ENCODE measurements at places on chromosomes 16 and 17.

GRCh38 chr17:17084317-17084835 lies 42.1 kb downstream of the MPRIP start:
- peaks cover 14% of the 10 kb centered on the region for H3K4me1 ChIP-seq
- DNase-seq = no peak
- H3K4me3 ChIP-seq = no peak overlapping the region

DNA sequence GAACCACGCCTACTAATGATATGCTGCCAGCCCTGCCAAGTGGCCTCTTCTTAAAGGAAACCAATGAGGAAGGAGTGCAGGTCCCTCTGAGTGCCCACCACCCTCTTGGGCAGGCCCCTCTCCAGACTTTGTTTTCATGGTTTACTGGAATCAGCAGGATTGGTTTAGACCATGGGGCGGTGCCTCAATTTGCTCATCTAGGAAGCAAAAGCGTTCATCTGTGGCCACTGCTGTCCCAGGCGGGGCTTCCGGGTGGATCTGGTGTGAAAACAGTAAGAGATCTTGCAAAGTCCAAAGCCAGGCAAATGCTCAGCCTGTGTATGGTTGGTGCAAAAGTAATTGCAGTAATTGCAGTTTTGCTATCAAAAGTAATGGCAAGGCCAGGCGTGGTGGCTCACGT lies 71.3 kb downstream of the AMFR start:
- no peak for DNase-seq
- H3K27ac ChIP-seq = no peak overlapping the region
- H3K36me3 ChIP-seq = no peaks in the 10 kb centered on the region
- peaks cover 2% of the 10 kb centered on the region for H3K4me1 ChIP-seq

DNA sequence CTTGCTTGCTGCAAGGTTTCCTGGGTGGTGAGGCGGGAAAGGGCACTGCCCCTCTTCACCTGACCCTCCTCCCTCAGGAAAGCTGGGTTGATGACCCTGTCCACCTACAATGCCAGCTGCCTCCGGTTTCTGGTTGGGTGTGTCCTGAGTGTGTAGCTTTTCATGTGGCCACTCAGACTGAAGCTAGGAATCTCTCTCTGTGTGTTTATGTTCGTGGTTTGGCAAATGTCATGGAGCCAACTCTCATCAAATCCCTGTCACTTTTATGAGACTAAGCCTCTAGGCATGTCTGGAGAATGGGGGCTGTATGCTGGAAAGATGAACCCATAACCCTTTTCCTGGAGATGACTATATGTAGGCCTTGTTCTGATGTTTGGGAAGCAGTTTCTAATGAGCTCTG lies 17.1 kb downstream of the PLEKHG4 start:
- H3K27ac ChIP-seq = no peak overlapping the region
- peak; percentile 94 for DNase-seq
- peaks cover 16% of the 10 kb centered on the region for H3K4me1 ChIP-seq
- no peaks in the 10 kb centered on the region for H3K27me3 ChIP-seq
- H3K36me3 ChIP-seq = no peaks in the 10 kb centered on the region

GRCh38 chr17:44084131-44084538 lies 13.6 kb downstream of the G6PC3 start:
- H3K4me3 ChIP-seq = no peak overlapping the region
- H3K27me3 ChIP-seq = no peaks in the 10 kb centered on the region
- peaks cover 25% of the 10 kb centered on the region for H3K36me3 ChIP-seq

DNA sequence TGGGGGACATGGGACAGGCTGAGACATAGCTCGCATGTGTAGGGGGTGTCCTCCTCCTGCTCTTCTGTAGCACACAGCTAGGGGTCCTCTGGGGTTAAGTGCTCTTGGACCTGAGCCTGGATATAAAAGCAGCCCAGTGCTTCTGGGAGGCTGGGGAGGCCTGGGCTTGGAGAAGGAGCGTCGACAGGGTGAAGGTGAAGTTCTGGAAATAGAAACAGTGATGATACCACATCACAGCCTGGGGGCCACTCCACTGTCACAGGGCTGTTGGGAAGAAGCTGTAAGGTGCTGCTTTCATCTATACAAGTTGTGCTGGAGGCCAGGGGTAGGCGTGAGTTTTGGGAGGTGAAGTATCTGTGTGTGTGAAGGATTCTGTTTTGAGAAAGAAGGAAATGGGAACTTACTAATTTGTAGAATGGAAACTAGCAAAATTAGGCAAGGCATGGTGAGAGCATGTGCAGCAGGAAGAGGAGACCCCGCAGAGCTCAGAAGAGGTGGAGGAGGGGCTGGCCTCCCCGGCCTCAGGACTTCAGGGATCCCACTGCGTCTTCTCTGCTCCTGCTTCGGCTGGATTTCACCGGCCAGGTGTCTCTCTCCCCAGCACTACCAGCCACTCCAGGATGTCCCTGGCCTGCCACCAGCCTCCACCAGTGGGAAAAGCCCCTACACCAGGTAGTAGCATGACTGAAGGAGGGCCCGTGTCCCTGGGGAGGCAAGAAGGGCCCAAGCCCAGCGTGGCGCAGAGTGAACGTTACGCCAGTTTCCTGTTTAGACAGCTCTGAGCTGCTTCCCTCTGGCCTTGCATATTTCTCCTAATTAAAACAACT lies 19.4 kb downstream of the PLCG2 start:
- no peaks in the 10 kb centered on the region for H3K4me1 ChIP-seq
- no peaks in the 10 kb centered on the region for H3K27me3 ChIP-seq
- H3K36me3 ChIP-seq = no peaks in the 10 kb centered on the region
- no peak overlapping the region for H3K27ac ChIP-seq
- no peak overlapping the region for H3K4me3 ChIP-seq

DNA sequence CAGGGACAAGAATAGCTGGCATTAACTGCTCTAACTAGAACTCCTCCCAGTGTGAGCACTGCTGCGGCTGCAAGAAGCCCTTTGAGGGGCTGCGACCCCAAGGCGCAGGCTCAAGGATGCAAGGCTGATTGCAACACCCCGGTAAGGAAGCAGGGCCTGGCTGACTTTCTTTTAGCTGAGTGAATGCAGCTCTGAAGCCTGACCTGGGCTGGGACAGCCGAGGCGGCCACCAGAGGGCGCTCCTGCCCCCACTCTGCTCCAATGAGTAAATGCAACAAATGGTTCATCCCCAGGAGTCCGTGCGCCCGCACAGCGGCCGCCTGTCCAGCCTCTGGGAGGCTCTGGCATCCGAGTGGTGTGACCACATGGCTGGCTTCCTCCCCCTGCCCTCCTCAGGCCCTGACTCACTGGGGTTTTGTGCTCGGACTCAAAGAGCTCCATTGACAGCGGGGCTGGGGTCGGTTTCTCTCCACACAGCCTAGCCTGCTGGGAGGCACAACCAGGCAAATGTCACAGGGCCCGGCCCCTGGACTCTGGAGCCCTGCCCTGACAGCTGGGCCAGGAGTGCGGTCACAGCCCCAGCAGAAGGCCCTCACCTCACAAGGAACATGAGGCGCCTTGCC lies at the start of gene SMIM5:
SMIM5 (plus strand) TSS at position 572 of the 623 bp plus-strand sequence. CDS start 6,768 bp downstream, outside the sequence.
- peak within 1 kb of the TSS; percentile 73 for H3K27ac ChIP-seq
- H3K27me3 ChIP-seq = no peaks in the 10 kb centered on the region
- no peaks in the 10 kb centered on the region for H3K36me3 ChIP-seq
- DNase-seq = peak; percentile 84
- H3K4me1 ChIP-seq = peaks cover 14% of the 10 kb centered on the region
- H3K4me3 ChIP-seq = no peak within 1 kb of the TSS

DNA sequence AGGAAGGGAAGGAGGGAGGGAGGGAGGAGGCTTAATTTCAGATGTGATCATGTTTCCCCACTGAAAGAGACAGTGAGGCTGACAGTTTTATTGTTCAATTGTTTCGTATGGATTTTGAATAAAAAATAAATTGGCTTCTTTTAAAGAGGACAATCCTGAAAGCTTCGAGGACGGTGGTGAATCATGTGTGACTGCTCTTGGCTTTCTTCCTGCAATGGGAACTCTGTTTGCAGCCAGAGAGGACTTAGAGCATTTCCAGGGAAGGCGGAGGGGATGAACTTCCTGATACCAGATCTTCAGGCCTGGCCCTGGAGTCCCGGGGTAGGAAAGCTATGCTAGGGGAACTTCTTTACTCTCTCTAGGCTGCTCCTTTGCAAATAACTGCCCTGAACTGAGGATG lies 72.8 kb upstream of the C16orf82 start:
- H3K4me1 ChIP-seq = peaks cover 14% of the 10 kb centered on the region
- H3K27ac ChIP-seq = peak overlapping the region; percentile 62
- H3K27me3 ChIP-seq = no peaks in the 10 kb centered on the region
- H3K4me3 ChIP-seq = no peak overlapping the region

DNA sequence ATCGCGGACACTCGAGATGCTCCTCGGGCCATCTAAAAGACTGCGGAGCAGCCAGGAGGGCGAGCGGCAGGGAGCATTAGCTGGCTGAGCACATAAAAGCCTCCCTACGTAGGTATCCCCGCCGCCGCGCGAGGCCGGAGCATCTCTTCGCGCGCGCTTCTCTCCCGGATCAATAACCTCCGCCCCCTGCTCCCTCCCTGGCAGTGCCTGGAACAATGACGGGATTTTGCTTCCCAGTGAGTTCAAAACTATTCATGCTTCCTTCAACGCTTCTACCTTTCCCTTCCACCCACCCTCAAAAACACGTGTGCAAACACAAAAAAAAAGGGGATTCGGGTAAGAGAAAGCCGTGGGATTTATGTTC lies 984 bp downstream of the CENPV start:
- peak; percentile 42 for DNase-seq
- H3K4me3 ChIP-seq = peak overlapping the region; percentile 57
- H3K27ac ChIP-seq = peak overlapping the region; percentile 65
- H3K27me3 ChIP-seq = no peaks in the 10 kb centered on the region
- peaks cover 3% of the 10 kb centered on the region for H3K36me3 ChIP-seq
- H3K4me1 ChIP-seq = no peaks in the 10 kb centered on the region

DNA sequence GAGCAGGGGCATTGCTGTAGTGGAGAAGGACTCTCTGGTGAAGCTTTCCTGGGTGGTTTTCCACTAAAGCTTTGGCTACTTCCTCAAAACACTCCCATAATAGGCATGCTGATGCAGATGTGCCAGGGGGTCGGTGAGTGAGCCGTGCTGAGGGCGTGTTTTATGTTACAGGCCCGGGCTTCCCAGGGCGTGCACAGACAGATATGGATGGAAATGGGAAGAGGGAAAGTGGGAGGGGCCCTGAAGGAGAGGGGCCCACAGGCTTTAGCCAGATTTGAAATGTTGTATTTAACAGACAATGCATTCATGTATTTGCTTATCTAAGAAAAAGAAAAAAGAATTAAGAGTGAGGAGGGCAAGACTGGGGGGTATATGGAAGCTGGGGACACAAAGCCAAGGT lies 56.3 kb downstream of the IL21R start:
- H3K27ac ChIP-seq = no peak overlapping the region
- peaks cover 4% of the 10 kb centered on the region for H3K4me1 ChIP-seq
- H3K36me3 ChIP-seq = peaks cover 19% of the 10 kb centered on the region
- no peaks in the 10 kb centered on the region for H3K27me3 ChIP-seq
- no peak for DNase-seq
- H3K4me3 ChIP-seq = no peak overlapping the region

DNA sequence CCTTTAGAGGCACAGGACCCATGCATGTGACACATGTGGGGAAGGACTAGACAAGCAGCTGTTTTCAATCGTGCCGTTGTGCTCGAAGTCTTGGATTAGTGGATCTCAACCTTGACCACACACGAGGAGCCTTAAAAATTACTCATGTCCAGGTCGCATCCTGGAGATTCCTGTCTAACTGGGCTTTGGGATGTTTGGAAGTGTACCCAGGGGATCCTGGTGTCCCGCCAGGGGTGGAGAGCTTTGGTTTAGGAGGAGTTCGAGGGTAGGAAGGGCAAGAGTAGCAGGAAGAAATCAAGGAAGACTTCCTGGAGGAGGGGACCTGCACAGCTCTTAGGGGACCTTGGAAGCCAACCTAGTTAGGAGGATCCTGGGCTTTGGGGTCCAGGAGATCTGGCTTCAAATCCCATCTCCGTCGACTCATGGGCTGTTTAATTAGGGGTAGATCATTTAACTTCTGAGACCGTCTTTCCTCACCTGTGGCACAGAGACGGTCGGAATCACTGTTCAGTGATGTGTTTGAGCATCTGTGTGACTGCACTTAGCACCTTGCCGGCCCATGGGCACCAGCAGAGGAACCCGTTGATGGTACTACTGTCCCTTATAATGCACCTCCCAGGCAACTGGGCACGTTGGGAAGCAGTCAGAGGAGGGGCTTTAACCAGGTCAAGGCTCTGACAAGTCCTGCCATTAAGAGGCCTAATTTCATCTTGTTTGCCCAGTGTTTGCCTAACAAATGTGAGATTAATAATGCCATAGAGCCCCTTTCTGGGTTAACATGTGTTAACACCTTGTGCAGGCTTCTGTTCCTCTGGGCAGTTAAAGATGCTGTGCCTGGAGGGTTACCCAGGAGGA lies 102.0 kb upstream of the PLCG2 start:
- DNase-seq = no peak
- no peak overlapping the region for H3K4me3 ChIP-seq
- no peaks in the 10 kb centered on the region for H3K4me1 ChIP-seq
- H3K27me3 ChIP-seq = no peaks in the 10 kb centered on the region
- no peak overlapping the region for H3K27ac ChIP-seq

GRCh38 chr17:81712468-81713003 lies 452 bp downstream of the SLC25A10 start:
- peaks cover 20% of the 10 kb centered on the region for H3K4me1 ChIP-seq
- H3K36me3 ChIP-seq = peaks cover 6% of the 10 kb centered on the region
- H3K4me3 ChIP-seq = peak overlapping the region; percentile 64
- H3K27me3 ChIP-seq = no peaks in the 10 kb centered on the region
- peak overlapping the region; percentile 16 for H3K27ac ChIP-seq
- DNase-seq = no peak

DNA sequence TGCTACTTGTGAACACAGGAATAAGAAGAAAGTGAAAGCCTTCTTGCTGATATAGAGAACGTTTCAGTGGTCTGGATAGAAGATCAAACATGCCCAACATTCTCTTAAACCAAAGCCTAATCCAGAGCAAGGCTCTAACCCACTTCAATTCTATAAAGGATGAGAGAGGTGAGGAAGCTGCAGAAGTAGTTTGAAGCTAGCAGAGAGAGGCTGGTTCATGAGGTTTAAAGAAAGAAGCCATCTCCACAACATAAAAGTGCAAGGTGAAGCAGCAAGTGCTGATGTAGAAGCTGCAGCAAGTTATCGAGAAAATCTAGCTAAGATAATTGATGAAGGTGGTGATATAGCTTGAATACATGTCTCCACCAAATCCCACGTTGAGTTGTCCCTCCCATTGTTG lies 383.3 kb upstream of the ASIC2 start:
- no peaks in the 10 kb centered on the region for H3K27me3 ChIP-seq
- no peaks in the 10 kb centered on the region for H3K4me1 ChIP-seq
- no peak overlapping the region for H3K27ac ChIP-seq
- DNase-seq = no peak
- no peak overlapping the region for H3K4me3 ChIP-seq

GRCh38 chr16:19184823-19185509 lies 16.9 kb downstream of the SYT17 start:
- no peak overlapping the region for H3K27ac ChIP-seq
- no peak overlapping the region for H3K4me3 ChIP-seq
- H3K27me3 ChIP-seq = no peaks in the 10 kb centered on the region
- DNase-seq = peak; percentile 26

GRCh38 chr16:65394281-65394680 lies 272.4 kb upstream of the CDH11 start:
- peaks cover 2% of the 10 kb centered on the region for H3K4me1 ChIP-seq
- H3K4me3 ChIP-seq = no peak overlapping the region
- no peak overlapping the region for H3K27ac ChIP-seq
- no peak for DNase-seq
- no peaks in the 10 kb centered on the region for H3K27me3 ChIP-seq
- H3K36me3 ChIP-seq = no peaks in the 10 kb centered on the region

Data from fibroblast of lung (primary cell).